ENCODE measurements at places on chromosomes 3 and 15. TPM values are rescaled to one million over a fixed set of nuclear protein-coding genes. Genes with fewer than 3 reads are reported as not detected.

The KLHL40 gene
- not detected for total RNA-seq

The ENTPD3 gene
- not detected for total RNA-seq

- no peak for DNase-seq
These were observed 5.5 kb downstream of the PIAS1 start for GRCh38 chr15:68059630-68060029.

The ZNF80 gene
- 0.74 TPM for total RNA-seq

The LNP1 gene
- total RNA-seq: 2.0 TPM

The RFTN1 gene
- 93.7 TPM for total RNA-seq

The DPPA4 gene
- total RNA-seq: not detected

- DNase-seq: no peak
These were observed 55.0 kb upstream of the PLSCR4 start for GRCh38 chr3:146305808-146306423.

The ZKSCAN7 gene
- 0.83 TPM for total RNA-seq

GRCh38 chr3:101853982-101854381 lies 4.7 kb downstream of the NFKBIZ start:
- DNase-seq: no peak

- DNase-seq: no peak
These were observed 25.1 kb upstream of the CD200R1L start for GRCh38 chr3:112871735-112872134.

DNA sequence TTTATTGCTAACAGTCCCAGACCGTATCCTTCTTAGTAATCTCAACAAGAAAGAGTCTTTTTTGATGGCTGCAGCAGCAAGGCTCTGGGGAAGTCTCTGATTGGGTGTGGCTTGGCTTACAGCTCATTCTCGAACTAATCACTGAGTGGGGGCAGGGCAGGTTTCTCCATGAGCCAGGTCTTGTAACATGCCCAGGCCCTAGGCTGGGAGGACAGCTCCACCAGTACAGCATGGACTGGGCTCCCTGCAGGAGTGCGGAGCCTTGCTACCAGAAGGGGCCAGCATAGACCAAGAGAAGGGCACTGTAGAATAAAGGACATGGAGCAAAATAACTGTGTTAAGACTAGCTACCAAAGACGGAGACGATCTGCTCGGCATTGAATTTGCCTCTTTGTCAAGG lies 7.2 kb downstream of the CD276 start:
- DNase-seq: no peak

DNA sequence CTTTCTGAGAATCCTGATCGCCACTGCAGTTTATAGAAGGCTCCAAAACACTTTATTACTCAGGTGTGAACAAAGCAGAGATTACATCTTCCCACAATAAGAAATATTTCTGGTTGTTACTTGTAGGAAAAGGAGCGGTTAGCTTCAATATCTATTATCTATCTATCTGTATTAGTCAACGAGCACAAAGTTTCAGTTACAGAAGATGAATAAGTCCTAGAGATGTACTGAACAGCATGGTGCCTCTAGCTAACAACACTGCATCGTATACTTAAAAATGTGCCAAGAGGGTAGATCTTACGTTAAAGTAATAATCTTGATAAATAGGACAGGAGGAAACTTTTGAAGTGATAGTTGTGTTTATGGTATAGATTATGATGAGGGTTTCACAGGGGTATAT lies 10.9 kb upstream of the CCR3 start:
- DNase-seq: no peak

DNA sequence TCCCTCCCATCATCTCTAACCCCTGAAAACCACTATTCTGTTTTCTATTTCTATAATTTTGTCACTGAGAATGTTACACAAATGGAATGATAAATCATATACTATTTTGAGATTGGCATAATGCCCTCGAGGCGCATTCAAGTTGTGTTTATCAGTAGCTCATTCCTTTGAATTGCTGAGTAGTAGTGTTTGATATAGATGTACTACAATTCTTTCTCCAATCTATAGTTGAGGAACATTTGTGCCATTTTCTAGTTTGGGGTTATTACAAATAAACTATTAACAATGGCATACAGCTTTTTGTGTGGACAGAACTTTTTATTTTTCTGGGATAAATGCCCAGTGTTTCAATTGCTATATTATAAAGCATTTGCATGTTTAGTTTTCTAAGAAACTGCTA lies 86.0 kb downstream of the CCR1 start:
- no peak for DNase-seq

The POPDC2 gene
- total RNA-seq: 0.94 TPM

The RAB6B gene
- total RNA-seq: 7.6 TPM

The CYP1A2 gene
- not detected for total RNA-seq

The CP gene
- not detected for total RNA-seq

The TMEM45A gene
- 0.96 TPM for total RNA-seq

The CCNDBP1 gene
- total RNA-seq: 68.1 TPM

GRCh38 chr15:33535135-33535534 lies 224.4 kb downstream of the RYR3 start:
- no peak for DNase-seq

The PPP1R14D gene
- total RNA-seq: not detected

The SLC2A2 gene
- total RNA-seq: not detected

DNA sequence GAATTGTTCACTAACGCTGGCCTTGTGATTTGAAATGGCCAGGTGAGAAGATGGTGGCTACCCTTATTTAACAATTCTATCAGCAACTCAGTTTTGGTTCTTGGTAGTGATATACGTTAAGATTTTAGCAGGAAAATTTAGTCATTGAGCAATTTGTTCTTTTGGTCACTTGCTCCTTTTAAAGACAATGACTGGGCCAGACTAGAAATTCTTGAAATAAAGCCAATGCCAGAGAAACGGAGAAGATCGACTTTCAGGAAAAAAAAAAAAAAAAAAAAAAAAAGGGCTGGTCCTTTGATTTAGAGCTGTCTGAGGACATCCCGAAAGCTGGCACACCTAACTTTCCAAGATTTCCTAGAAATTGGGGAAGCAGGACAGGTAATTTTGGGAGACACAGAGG lies 178.5 kb downstream of the FNDC3B start:
- DNase-seq: no peak

DNA sequence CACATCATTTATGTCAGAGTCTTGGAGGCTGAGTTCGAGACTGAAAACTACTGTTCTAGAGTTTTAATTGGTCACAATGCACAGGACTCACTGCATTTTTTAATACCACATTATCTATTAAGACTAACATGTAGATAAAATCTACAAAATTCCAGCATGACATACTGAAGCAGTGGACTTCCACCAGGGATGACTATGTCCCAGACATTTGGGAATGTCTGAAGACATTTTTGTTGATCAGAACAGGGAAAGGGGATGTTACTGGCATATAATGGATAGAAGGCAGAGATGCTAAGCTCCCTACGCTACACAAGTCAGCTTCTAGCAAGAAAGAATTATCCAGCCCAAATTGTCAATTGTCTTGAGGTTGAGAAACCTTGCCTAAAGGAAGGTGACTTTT lies 419.0 kb upstream of the TGFBR2 start:
- no peak for DNase-seq

The MCF2L2 gene
- 7.5 TPM for total RNA-seq

DNA sequence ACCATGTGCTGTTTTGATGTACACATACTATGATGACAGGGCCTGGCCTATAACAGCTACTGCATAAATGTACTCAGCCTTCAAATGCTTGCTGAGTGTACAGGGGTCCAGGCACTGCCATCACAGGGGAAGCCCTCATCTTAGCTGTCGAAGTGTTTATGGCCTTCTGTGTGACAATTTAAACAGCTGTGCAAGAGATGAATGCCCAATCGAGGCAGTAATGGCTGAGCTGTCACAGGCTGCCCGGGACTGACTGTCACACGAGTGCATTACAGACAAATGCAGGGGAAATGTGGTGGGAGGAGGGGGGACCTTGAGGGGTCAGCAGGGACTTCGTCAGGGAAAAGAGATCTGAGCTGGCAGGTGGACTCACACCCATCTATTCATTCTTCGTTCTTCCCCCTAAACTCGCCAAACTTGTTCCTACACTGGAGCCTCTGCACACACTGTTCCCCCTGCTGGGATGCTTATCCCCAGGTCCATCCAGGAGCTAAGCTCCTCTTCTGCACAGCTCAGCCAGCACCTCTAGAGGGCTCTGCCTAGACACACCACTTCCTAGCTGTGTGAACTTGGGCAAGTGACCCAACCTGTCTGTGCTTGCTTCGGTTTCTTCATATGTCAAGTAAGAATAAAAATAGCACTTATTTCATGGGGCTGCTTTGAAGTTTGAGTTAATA lies 156.2 kb upstream of the IQSEC1 start:
- DNase-seq: no peak

The ITIH1 gene
- total RNA-seq: not detected

The MYZAP gene
- not detected for total RNA-seq

GRCh38 chr15:51483520-51483919 lies 139.1 kb downstream of the DMXL2 start:
- DNase-seq: no peak

The NCEH1 gene
- 10.0 TPM for total RNA-seq

The ECE2 gene
- total RNA-seq: not detected

The PRICKLE2 gene
- total RNA-seq: not detected

GRCh38 chr3:50625231-50626182 lies 8.6 kb downstream of the MAPKAPK3 start:
- no peak for DNase-seq

The CILP gene
- 0.05 TPM for total RNA-seq

DNA sequence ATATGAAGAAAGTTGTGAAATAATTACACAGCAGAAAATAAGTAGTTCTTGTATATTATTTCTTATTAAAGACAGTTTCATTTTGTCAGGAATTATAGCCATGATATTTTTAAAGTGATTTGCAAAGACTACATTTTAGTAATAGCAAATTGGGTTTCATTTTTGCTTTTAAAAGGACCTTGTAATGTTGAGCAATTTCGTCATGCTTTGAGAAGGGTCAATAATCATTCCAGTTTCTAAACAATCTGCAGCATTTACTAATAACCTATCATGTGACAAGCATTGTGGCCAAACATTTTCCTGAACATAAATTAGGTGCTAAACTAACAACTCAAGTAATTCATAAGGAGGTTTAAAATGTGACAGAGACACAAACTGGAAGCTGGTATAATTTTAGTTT lies 214.4 kb upstream of the CBLB start:
- no peak for DNase-seq
